Brain microvascular endothelial cell (primary cell): ENCODE measurements at places on chromosomes 3 and 15.
A peak's percentile ranks its signal among the peaks of the same experiment; 100 is the strongest.

- peak; percentile 58 for DNase-seq
Observed at GRCh38 chr3:115512565-115513415, 110.5 kb upstream of the GAP43 start.

DNA sequence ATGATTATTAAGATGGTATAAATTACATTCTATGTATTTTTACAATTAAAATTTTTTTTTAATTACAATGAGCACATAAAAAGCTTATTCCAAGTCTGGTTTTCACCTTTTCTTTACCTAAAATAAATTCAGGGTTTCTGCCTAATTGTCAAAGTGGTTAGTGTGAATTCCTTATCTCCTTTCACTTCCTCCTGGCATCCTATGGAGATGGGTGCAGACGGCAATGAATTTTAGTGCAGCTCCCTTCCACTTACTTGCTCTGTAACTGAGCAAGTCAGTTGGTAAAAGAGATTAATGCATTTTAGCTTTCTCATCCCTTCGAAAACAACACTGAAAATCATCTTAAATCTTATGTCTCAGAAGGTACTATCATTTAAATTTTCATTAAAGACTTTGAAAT lies 13.1 kb downstream of the HDGFL3 start:
- DNase-seq: no peak

GRCh38 chr3:40580494-40581091 lies 55.8 kb downstream of the ZNF621 start:
- peak; percentile 64 for DNase-seq

DNA sequence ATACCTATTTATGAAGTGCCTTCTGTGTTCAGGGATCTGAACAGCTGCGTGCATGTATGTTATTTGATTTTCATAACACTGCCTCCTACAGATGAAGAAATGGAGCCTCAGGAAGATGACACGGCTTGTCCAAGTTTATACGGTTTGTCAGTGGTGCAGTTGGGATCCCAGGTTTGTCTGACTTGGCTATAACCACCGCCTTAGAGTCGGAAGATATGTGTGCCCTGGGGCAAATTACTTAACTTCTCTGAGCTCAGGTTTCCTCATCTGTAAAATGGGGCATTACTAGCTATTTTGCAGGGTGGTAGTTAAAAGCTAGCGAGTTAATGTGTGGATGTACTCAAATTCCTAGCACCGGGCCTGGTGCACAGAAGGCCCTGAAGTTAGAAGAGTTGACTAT lies 54.1 kb upstream of the ANP32A start:
- DNase-seq: no peak

GRCh38 chr3:87088993-87089841 lies 98.3 kb upstream of the VGLL3 start:
- peak; percentile 46 for DNase-seq

DNA sequence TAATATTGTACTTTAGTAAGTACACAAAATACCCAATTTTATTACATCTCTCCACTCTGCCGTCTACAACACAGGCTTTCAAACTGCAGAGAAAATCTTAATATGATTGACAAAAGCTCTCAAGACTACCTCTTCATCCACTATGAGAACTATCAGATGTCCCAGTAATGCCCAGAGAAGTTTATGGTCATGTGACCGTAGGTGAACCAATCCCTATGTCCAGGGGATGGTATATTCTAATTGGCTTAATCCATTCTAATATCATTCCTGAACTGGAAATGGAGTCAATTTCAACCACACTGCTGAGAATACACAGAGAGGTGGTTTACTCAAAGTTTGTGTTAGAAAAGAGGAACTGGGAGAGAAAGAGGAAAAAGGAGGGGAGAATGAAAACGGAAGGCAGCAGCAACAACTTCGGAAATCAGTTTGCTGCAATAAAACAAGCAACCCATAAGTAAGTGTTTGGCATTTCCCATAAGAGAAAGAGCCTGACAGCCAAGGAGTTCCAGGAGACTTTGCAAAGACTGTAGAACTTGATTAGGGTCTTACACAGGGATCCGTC lies 7.3 kb downstream of the SST start:
- no peak for DNase-seq

GRCh38 chr15:48440084-48440483 lies 108.9 kb downstream of the DUT start:
- no peak for DNase-seq

- DNase-seq: no peak
Observed at GRCh38 chr3:32870373-32871095, 52.7 kb downstream of the TRIM71 start.

DNA sequence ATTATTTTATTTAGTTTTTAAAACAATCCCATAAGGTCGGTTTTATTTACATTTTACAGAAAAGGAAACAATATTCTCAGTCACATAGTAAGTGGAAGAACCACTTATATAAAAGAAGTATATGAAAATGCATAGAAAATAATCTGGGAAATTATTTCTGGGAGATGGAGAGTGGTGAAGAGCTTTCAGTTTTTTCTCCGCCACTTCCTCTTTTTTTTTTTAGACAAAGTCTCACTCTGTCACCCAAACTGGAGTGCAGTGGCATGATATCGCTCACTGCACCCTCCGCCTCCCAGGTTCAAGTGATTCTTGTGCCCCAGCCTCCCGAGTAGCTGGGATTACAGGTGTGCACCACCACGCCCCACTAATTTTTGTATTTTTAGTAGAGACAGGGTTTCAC lies 21.2 kb downstream of the RAD51 start:
- no peak for DNase-seq

DNA sequence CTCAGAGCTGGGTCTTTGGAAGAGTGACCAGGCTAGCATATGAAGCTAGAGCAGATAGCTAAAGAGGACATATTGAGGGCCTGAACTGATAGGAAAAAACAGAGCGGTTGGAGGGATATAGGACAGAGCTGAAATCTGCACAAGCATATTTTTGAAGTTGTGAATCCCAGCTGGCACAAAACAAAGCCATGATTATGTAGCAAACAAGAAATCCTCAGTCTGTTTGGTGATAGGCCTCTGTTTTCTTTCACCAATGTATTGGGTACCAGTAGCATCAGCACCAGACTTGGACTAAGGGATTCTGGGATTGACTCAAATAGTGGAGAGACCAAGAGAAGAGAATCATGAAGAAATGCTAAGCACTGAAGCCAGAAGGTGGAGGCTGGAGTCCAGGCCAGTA lies 151.0 kb downstream of the FAM43A start:
- DNase-seq: no peak

DNA sequence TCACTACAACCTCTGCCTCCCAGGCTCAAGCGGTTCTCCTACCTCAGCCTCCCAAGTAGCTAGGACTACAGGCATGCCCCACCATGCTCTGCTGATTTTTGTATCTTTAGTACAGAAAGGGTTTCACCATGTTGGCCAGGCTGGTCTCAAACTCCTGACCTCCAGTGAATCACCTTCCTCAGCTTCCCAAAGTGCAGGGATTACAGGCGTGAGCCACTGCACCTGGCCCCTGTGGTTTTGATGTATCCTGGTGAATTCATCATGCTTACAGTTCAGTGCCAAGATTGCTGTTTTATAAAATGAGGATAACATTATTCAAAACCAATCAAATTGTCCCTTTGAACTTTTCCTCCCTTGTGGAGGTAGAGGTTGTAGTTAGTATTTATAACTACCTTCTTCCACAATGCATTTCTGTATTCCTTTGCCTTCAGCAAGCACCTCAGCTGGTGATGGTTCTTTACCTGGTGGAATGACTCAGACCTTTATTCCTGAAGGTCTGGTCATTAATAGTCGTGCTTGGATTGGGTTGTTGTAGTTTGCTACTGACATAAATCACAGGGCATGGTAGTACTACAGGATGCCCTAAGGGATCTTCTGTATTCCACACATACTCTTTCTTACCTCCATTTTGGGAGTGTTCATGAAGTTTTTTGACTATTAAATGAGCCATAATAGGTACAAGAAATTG lies 76.9 kb downstream of the UBP1 start:
- no peak for DNase-seq

GRCh38 chr3:189455009-189455408 lies 176.2 kb upstream of the TP63 start:
- no peak for DNase-seq

DNA sequence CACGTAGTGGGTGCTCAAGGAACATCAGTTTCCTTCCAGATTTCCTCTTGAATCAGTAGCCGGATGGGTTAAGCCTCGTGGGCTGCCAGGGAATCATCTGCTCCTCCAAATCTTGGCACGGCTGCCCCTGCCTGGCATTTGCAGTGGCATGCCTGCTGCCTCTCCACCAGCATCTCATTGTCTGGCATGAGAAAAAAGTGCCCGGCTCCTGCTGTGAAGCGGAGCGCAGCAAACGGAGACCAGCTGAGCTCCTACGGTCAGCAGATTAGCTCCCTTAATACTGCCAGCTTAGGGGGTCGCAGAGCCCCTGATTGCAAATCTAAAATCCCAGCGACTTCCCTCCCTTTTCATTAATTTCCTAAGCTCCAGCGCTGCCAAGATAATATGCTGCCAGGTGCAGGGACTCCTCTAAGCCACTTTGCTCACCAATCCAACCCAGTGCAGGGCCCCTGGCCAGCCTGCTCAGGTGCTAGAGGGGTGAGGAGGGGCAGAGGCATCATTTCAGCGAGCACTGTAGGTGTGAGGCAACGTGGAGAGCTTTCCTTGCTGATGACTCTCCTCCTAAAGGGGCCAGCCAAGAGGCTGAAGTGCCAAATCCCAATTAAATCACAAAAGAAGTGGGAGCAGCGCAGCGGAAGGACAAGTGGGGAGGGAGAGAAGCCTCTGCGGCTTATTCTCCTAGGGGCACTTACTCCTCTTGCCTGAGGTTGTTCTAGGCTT lies 49.6 kb upstream of the ST8SIA2 start:
- DNase-seq: no peak

DNA sequence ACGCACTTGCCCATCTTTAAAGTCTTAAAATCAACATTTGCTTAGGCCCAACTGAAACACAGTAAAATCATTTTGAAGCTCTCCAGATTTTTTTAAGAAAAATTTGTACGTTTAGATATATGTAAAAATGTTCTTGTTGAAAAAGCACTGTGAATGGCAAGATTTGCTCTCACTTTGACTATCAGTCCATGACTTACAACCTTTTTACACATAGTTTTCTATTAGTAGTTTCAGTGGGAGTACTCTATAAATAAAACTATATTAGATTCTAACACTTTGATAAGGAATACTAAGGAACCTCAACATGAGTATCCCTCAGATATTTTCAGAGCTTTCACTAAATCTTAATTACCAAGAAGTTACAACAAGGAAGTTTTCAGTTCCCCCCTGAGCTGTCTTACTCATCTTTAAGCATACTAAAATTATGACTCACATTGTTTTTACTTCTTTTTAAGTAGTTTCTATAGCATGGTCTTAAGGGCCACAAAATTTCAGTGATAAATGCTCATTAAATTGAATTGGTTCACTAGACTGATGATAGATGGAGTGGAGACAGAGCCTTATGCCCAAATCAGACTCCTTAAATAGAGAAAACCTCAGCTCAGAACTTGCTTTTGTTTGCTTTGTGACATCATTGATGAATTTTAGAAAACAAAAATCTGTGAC lies 31.6 kb upstream of the RAP2B start:
- peak; percentile 40 for DNase-seq

- DNase-seq: no peak
Observed at GRCh38 chr15:63308491-63308890, 31.1 kb downstream of the APH1B start.

GRCh38 chr15:39783244-39783820 lies 691 bp upstream of the FSIP1 start:
- DNase-seq: no peak

DNA sequence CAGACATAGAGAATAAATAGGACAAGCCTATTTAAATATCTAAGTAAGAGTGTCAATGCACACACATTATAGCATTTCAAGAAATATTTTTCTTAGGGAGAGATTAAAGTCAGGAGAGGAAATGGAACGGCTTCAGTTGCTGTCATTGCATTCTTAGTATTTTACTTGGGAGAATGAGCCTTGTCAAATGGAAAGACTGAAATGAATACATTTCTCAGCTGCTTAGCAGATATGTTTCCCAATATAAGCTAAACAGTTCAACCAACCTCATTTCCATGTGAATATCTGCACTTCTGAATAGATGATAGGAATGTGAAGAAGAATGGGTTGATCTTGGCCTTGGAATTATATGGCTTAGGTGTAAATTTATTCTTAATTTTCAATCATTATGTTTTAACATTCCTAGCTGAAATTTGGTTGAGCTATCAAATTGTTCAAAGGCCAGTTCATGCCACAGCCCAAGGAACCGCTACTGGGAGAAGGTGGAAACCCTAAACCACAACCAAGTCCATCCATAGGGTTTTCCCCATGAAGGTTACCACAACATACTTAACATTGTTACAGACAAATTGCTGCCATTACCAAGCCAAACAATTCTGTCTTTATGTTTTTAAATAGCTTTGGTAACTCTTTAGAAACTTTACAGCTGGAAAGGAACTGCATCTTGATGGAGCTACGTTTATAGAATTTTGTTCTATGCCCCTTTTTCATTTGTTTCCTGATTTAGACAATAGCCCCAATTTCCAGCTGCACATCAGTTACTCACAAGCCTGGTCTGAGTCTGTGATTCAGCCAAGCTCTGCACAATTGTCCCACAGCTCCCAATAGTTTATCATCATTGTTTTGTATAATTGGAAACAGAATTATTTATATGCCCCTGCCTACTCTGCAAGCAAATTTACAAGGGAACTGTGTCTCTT lies 459.6 kb downstream of the MECOM start:
- DNase-seq: no peak

GRCh38 chr3:158918451-158918850 lies 116.6 kb downstream of the MFSD1 start:
- DNase-seq: no peak

DNA sequence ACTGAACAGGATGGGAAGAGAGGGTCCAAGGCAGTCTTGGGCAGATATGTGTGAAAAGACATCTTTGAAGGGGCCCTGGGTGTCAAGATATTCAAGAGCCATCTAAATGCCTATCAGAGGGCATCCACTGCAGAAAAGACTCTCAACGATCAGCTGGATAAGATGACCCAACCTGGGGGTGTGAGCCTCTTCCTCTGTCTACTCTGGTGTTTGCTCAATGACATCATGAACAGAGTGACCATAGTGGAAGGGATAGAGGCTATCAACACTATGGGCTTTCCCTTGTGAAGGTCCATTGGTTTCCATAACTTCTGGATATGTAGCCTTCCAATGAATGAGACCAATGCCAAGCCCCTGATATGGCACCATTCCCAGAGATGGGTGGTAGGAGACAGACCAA lies 42.1 kb downstream of the FAH start:
- no peak for DNase-seq

- DNase-seq: no peak
Observed at GRCh38 chr3:141164852-141165251, 66.8 kb upstream of the PXYLP1 start.

DNA sequence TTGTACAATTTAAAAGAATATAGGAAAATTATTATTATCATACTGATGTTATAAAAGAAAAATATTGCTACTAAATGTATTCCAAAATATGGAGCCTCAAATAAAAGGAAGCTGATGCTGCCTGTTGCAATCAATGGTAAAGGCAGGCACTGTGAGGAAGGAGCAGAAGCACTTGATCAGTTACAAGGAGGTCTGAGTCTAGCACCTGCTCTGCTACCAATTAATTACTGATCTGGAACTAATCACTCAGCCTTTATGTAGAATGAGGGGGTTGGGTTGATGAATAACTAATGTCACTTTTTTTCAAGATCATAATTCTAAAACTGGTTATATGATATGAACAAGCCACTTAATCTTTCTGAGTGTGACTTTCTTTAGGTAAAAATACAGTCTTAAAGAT lies 5.5 kb downstream of the ADGRG7 start:
- DNase-seq: no peak
